AG20443 (cell line): ENCODE measurements at places on chromosomes 3 and 15.

DNA sequence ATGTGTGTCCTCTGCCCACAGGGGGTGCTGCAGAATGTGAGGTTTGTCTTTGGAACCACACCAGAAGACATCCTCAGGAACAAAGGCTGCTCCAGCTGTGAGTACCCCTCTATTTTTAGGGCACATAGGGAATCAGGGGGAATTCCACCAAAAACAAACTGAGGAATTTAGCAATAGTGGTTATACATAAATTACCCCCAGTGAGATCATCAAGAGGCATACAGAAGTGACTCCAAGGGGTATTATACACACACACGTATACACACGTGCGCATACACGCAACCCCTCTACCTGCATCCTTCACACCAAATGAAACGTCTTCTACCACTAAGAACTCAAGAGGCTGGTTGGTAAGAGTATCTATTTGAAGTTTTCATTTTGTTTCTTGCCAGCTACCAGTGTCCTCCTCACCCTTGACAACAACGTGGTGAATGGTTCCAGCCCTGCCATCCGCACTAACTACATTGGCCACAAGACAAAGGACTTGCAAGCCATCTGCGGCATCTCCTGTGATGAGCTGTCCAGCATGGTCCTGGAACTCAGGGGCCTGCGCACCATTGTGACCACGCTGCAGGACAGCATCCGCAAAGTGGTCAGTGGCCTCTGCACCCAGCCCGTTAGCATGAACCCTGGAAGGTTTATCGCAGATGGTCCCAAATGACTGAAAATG is 2.9 kb downstream of the THBS1 start:
- DNase-seq = no peak

DNA sequence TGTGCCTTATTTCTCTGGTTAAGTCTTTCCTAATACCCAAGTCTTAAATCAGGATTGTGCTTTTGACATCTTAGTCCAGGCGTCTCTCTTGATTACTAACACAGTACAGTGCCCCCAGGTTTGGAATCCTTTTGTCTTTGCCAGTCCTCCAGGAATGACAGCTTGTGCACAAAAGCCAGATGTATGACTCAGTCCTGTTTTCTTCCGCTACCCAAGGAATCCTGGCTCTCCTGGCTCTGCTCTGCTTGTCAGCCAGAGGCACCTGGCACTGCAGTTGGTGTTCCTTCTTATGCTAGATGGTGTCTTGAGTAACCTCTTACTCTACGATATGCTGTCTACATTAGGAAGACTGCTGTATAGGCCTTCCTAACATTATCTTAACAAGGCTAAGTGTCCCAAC is 728.2 kb upstream of the NECTIN3 start:
- DNase-seq = peak; percentile 34

DNA sequence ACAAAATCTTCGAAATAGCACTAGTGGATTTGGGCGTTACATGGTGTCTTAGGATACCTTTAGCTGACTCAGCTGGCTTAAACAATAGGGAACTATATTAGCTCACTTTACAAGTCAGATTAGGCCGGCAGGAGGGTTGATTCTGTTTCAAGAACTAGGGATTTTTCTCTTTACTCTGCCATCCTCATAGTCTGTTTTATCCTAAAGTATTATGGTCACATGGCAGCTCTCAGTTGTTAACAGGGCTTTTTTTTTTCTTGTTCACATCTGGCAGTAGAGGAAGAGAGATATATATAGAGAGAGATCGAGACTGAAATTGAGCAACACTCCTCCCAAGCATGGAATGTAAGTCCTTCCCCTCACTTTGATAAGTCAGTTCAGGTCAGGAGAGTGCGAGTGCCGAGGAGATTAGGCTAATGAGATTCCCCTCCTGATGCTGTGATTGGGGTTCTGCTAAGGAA is 32.9 kb downstream of the CHP1 start:
- no peak for DNase-seq

DNA sequence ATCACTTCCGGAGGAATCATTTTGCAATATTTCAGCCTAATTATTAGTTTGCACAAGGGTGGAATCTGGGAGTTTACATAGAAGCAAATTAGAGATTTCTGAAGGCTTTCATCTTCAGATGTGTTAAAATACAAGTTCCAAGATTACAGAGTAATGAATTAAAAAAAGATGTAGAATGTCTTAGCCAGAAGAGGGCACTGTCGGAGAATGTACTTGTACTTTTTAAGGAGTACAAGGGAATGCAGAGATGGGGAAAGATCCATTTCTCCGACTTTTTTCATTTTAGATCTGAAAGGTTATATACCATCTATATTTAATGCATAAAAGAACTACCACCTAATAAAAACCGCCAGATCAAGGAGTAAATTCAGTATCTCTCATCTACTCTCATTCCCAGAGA is 43.1 kb upstream of the WDR5B start:
- DNase-seq = peak; percentile 39

GRCh38 chr15:76954744-76955143 is 23.2 kb downstream of the RCN2 start:
- no peak for DNase-seq

DNA sequence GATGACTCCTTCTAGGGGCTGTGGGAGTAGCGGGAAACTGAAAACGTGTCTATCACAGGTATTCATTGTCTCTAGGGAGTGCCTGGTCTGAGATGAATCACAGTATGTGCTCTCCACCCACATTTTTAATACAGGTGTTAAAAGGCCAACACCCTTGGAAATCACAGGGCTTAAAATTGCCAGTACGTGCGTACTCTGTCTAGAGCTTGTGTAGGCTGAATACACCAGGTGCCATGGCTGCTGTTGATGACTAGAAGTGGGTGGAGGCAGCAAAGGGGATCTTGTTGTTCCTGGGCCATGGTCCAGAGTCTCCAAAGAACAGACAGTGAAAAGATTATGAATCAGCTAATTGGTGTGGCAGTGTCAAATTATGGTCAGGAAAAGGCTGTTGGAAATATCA is 35.1 kb upstream of the P3H2 start:
- no peak for DNase-seq

DNA sequence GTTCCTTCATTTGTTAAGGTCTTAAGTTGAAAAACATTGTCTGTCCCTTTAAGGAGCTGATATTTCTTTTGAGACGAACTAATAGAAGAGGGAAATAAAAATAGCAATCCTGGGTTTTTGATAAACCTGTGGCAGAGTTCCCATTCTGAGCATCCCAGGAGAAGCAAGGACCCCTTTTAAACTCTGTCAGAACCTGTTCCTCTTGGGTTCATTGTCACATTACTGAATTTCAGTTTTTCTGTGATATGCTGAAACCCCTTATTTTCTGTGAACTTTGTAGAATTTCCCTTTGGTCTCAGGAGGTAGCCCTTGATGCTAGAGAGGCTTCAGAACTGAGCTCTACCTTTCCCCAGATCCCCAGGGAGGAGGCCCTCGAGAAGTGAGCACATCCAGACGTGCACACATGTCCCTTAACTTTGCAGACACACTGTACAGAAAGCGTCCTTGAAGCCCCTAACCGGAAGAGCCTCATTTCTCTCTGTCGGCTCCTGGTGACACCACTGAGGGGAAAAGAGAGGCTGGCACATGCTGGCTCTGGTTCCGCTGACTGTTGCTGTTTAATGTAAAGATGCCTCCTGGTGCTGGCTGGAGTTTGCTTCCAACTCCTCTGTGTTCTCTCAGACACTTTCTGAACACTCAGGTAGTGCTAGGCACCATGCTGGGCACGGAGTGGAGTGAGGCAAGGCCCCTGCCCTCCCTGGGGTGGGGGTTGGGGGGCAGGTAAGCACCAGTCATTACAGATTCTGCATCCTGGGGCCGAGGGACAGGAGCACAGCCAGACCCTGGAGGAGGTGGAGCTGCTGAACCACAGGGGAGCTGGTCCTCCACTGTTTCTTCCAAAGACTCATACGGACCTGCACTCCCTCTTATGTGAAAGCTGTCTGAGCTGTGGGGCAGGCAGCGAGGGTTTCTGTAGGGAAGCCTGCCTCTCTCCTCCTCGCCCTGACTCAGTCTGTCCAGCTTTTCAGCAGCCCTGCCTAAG is 77.5 kb downstream of the CHDH start:
- no peak for DNase-seq

DNA sequence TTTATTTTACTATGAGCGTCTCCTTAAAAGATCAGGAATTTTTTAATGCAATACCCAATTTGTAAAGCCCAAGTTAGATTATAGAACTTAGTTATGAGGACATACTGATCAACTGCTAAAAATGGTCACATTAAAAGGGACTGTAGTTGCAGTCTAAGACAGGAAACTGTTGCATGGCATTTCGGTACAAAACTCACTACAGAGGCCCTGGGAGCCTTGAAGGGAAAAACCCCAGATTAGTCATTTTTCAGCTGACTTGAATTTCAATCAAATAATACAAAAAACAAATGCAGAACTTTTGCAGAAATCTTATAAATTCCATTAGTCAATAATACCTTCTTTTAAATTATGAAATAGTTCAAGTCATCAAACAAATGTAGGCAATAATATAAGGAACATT is 6.9 kb upstream of the PTX3 start:
- peak; percentile 50 for DNase-seq

- no peak for DNase-seq
Measured at GRCh38 chr3:34000301-34000700, 201.9 kb downstream of the PDCD6IP start.

- no peak for DNase-seq
Measured at GRCh38 chr3:192326656-192327055, 400.7 kb downstream of the FGF12 start.

DNA sequence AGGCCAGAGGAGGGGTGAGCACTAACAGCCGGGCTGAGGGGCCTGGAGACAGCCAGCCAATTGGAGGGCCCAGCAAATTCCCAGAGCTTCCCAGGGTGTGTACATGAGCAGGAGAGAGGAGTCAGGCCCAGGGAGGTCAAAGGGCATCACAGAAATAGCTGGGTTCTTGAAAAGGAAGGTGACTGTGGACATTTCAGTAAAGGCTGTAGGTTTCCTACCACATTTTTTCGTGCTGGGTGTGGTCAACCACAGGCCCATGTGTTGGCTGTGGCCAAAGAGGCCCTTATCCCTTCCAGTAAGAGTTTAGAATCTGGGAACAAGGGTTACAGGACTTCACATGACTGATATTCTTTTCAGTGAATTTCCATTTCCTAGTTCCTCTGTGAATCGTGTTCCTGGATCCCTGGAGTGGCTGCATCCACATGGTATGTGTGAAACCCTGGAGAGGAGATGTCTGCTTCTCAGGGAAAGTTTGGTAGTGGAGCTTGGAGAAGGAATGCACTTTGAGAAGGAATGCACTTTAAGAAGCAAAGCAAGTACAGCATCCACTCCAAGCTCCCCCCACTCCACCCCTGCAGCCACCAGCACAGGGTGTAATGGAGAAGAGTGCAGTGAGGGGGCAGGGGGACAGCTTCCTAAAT is 73.2 kb upstream of the HEG1 start:
- peak; percentile 78 for DNase-seq

- peak; percentile 23 for DNase-seq
Measured at GRCh38 chr3:106030627-106030963, 161.8 kb upstream of the CBLB start.

DNA sequence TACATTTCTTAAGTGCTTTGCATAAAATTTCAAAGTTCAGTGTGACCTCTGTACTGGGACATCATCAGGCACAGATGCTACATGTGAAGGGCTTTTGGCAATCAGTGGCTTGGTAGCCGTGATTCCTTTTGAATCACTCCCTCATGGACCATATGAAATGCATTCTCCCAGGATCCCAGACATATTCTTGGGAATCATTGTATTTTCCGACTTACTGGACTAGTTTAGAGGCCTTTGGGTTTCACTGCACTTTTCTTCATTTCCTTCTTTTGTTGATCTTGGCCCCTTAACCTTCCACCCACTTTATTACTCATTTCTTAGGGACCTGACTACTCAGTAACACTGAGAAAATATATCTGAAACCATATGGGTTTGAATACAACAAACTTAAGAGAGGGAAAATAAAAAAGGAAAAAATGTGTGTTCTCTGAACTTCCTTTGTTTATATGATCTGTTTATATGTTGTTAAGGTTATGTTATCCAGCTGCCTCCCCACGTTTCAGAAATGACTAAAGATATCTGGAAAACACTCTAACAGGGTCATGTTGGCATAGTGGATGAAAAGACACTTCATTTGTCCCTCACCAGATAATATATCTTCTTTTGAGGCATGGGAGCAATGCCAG is 35.1 kb downstream of the HMG20A start:
- DNase-seq = peak; percentile 46

- DNase-seq = no peak
Measured at GRCh38 chr15:26722621-26723160, 50.2 kb downstream of the GABRB3 start.

DNA sequence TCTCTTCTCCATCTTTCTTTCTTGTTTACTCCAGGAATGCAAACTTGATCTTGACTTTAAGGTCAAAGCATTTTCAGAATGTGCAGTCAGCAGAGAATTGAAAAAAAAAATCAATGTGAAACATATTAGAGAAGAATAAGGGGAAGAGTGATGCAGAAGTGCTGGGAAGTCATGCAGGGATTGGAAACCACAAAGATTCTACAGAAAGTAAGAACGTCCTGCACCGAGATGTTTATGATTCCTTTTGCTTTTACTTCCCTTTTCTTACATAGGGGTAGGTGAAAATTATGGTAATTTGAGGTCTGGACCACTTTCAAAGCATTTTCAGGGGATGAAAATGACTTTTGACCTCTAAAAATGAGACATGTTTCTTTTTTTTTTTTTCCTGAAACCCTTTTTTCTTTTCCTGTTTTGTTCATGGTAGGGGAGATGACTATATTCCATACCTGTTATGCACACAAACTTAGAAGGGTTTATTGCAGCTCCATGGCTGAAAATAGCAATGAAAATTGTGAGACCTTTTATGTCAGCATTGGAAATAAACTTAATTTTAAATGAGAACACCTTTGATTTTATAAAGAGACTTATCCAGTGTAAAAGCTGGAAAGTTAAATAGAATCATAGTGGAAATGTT is 623.5 kb upstream of the TBL1XR1 start:
- no peak for DNase-seq

GRCh38 chr3:187352581-187353575 is 15.3 kb upstream of the RTP4 start:
- DNase-seq = no peak
